ENCODE measurements at places on chromosomes 1 and 21.

GRCh38 chr1:55610203-55610602 lies 395.0 kb upstream of the USP24 start:
- DNase-seq, result no peak

- no peak for DNase-seq
These were observed 71.6 kb downstream of the USP25 start for GRCh38 chr21:15801352-15801863.

- no peak for DNase-seq
These were observed 25.1 kb upstream of the HUNK start for GRCh38 chr21:31847761-31848160.

DNA sequence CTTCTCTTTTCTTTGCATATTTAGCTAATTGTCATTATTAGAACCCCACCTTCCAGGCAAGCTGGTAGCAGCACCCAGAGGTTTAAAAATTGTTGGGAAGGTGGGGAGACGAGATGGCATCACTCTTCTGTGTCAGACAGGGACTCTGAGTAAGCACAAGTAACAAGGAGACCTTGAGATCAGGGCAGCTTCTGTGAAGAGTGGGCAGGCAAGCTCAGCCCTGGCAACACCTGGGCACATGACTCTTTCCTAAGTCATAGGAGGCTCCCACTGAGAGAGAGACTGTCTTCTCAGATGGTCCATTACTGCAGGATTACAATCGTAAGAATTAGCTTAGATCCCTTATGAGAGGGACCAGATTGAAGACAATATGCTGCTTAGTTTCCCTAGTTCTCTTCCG lies 183.5 kb downstream of the BRINP2 start:
- no peak for DNase-seq

DNA sequence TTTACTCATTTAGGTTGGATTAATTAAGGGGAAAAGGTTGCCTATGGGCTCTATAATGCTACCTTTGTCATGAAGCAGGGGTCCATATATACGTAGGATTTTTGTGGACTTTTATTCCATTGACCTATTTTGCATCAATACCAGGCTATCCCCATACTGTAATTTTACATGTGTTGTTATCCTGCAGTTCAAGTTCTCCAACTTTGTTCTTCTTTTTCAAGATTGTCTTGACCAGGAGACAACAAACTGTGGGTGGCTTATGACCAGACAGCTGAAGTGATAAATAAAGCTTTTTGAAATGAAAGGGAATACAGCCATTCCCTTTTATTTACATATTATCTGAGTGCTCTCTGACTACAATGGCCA lies 345.7 kb downstream of the BARHL2 start:
- DNase-seq, result no peak

DNA sequence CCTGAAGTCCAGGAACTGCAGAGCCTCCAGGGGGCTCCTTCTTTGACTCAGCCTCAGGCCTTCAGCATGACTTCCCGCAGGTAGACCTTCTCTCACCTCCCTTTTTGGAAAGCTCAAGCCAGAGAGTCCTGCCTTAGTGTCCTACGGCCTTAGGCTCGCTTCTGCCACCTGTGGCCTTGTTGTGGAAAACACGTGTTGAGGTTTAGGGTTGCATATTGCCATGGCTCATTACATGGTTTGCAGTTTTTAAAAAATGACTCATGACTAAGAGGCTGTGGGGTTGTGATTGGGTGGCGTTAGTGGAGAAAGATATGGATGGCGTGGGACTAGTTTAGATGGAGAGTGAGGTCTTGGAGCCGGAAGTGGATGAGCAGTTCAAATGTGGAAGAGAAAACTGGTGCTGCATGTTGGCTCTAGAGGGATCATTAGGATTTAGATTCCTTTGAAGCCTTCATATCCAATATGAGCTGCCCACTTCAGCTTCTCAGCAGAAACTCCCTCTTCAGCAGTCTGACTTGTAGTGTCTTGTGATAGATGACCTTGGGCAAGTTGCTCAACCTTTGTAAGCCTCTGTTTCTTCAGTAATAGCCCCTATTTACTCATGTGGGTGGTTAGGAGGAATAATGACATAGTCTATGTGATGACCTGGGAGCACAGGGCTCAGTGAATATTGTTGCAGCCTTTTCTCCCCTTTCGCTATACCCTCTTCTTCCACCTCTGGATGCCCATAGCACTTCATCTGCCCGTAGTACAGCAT lies 6.5 kb upstream of the FGGY start:
- no peak for DNase-seq

DNA sequence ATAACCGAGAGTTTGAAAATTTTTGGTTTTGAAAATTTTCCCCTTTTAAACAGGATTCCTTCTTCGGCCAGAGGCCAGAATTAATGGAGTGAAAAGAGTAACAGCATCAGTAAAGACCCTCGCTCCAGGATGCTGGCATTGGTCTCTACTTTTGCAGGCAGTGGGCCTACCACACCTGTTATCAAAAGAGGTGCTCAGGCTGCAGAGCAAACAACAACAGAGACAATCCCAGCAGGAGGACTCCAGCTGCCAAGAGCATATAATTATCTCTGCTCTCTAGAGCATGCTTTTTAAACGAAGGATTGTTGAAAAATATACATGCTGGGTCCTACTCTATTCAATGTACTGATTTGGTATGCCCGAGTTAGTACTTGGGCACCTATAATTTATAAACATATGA lies 1048.5 kb downstream of the PLA2G4A start:
- no peak for DNase-seq

GRCh38 chr1:185795181-185795580 lies 61.0 kb downstream of the HMCN1 start:
- DNase-seq, result peak; percentile 57

DNA sequence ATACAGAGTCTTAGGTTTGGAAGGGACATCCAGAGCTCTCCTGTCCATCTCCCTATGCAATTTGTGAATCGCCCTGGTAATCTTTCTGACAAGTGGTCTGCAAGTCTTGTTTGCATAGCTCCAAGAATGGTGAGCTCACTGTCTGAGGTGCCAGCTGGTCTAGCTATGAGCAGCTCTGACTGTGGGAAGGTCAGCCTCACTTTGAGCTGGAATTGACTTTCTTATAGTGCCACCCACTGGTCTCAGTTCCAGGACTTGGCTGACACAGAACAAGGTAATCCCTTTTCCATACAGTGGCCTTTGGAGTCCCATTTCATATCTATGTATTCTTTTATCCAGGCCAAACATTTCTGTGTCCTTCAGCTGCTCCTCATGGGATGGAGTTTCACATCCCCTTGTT lies 95.6 kb upstream of the C8B start:
- peak; percentile 21 for DNase-seq

- peak; percentile 5 for DNase-seq
These were observed 387.9 kb downstream of the NUF2 start for GRCh38 chr1:163709636-163710035.

DNA sequence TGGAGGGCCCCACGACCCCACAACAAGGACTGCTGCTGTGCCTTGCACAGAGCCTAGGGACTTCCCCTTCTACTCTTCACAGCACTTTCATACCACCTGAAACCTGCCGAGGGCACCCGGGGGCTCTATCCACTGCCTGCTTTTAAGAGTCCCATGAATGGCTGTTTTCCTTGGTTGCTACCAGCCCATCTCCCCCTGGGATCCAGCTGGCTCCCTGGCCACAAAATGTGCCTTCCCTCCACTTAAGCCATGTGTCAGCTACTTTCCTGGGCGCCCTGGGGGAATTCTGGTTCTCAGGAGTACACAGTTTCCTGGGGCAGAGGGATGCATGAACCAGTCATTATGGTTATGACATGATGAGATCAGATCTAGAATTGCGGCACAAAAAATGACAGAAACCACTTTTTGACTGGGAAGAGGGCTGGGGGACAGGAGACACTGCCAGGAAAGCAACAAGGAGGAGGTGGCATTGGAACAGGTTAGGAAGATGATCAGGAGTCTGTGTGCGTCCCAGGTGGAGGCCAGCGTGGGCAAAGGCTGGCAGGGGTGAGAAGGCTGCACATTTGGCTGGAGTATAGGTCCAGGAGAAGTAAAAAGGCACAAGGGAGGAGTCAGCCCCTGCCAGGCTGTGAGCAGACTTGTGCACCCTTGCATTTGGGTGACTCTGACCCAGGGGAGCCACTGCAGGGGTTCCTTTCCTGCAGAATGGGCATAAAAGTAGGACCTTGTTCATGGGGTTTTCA lies 3.2 kb upstream of the TNFRSF8 start:
- DNase-seq, result no peak

- DNase-seq, result no peak
These were observed 172.8 kb downstream of the PRDM16 start for GRCh38 chr1:3241673-3242407.

GRCh38 chr1:210731193-210731592 lies 402.5 kb downstream of the HHAT start:
- no peak for DNase-seq

DNA sequence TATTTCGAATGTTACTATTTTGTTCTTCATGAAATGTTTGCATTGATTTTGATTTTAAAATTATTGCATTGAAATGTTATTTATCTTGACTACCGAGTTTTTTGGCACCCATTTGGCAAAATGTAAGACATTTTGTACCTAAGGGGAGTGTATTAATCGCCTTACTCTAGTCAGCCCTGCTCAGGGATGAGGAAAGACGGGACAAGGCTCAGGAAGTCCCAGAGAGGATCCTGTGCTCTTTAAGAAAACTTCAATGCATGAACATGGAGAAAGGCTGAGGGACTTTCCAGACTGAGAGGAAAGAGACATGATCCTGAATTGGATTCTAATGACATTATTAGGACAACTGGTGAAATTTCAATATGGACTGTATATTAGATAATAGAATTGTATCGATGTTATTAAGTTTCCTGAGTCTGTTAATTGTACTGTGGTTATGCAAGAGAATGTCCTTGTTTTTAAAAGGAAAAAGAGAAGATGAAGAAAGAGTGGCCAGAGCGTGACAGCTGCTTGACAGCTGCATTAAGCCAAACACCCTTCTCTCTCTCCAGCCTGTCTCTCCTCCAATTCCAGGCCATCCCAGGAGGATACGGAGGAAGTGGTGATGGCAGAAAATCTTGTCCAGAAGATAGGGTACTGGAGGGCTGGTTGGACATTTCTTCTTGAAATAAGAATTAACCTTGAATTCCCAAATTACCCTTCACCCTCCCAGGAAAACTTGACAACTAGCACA lies 66.0 kb downstream of the PLEKHA6 start:
- peak; percentile 17 for DNase-seq

DNA sequence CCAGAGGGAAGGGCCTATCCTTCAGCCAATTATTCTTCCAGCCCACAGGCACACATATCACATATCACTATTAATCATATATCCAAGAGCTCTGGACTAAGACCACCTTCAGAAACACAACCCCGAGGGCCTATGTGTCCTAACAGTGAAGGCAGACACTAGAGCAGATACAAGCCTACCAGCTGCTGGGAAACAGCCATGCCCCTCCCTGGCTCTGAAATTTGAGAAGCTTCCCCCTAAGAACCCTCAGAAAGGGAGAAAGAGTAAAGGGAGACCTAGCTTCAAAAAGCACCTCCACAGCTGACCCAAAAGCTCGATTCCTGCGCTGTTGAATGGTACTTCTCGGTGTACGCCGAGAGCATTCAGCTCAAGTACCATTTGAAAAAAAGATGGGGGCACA lies 17.4 kb downstream of the CNN3 start:
- DNase-seq, result no peak

DNA sequence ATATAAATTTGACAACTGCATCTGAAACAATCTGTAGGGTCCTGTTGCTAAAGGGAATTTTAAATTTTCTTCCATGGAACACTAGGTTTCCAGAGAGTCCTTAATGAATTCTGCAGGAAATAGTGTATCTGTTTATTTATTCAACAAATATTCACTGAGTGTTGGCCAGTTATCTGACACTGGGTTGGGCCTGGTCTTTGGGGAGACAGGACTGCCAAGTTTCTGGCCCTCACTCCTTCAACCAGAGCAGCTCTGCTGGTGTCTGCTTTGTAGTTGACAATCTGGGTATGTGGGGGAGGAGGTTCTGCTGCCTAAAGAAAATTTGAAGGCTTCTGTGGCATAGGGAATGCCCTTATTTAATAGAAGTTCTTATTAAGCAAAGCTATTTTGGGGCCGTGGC lies 26.1 kb upstream of the HUNK start:
- DNase-seq, result no peak

DNA sequence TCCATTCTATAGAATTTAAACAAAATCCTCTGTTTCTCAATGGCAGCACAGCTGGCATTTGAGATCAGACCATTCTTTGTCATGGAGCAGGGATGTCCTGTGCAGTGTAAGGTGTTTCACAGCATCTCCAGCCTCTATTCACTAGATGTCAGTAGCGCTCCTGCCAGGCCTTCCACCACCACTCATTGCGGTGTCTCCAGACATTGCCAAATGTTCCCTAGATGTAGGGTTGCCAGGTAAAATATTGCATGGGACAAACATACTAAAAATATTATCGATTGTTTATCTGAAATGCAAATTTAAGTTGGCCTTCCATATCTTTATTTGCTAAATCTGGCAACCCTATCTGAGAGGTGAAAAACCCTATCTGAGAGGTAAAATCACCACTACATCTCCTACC lies 11.7 kb downstream of the ITLN2 start:
- DNase-seq, result no peak

- peak; percentile 42 for DNase-seq
These were observed 164.2 kb upstream of the C1orf21 start for GRCh38 chr1:184222652-184223052.

GRCh38 chr1:95371666-95372282 lies 137.8 kb downstream of the RWDD3 start:
- DNase-seq, result no peak

- DNase-seq, result no peak
These were observed 36.3 kb downstream of the PKP1 start for GRCh38 chr1:201319631-201320030.

- DNase-seq, result peak; percentile 30
These were observed 113.5 kb downstream of the MAP3K21 start for GRCh38 chr1:233440951-233441401.

DNA sequence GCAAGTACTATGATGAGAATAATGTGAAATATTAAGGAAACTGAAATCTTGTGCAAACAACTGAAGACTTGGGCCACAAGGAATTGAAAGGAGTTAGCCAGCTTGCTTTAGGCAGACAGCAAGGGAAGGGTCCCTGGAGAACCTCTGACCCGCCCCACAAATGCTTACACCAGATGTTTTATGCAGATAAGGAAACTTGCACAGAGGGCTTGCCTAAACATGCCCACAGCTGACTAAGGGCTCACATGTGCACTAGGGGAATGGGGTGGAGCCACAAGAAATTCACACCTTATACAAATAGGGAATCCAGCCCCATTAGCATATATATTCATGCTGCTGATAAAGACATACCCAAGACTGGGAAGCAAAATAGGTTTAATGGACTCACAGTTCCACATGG lies 86.1 kb upstream of the CYYR1 start:
- DNase-seq, result no peak

DNA sequence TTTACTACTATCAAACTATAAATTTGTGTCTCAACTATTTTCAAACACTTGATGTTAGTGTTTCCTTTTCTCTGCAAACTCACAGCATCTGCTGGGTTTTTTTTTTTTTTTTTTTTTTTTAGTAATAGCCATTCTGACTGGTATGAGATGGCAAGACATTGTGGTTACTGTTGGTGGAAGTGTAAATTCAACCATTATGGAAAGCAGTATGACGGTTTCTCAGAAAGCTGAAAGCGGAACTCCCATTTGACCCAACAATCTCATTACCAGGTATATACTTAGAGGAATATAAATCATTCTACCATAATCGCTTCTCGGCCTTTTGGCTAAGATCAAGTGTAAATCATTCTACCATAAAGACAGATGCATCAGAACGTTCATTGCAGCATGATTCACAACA lies 608.3 kb upstream of the ZP4 start:
- DNase-seq, result no peak

- DNase-seq, result no peak
These were observed 24.8 kb upstream of the SLC22A15 start for GRCh38 chr1:115951560-115951959.

GRCh38 chr1:236416165-236416564 lies 22.1 kb downstream of the EDARADD start:
- DNase-seq, result no peak

- no peak for DNase-seq
These were observed 459.3 kb downstream of the MATN1 start for GRCh38 chr1:30263888-30264671.

Data from GM04504 (cell line).